ENCODE measurements at places on chromosomes 13 and 19.

DNA sequence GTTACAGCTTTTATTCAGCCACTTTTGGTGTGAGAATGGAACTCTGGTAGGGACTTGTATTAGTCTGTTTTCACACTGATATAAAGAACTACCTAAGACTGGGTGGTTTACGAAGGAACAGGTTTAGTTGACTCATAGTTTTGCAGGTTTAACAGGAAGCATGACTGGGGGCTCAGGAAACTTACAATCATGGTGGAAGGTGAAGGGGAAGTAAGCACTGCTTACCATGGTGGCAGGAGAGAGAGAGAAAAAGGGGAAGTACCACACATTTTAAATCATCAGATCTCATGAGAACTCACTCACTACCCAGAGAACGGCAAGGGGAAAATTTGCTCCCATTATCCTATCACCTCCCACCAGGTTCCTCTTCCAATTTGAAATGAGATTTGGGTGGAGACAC is 942.2 kb downstream of the PCDH17 start:
- no peak for DNase-seq

GRCh38 chr13:25319771-25320170 is 18.3 kb downstream of the NUP58 start:
- no peak for DNase-seq

- DNase-seq: no peak
Observed at GRCh38 chr13:51823359-51823758, 19.4 kb upstream of the DHRS12 start.

- DNase-seq: no peak
Observed at GRCh38 chr19:32819419-32820400, 49.9 kb downstream of the SLC7A9 start.

DNA sequence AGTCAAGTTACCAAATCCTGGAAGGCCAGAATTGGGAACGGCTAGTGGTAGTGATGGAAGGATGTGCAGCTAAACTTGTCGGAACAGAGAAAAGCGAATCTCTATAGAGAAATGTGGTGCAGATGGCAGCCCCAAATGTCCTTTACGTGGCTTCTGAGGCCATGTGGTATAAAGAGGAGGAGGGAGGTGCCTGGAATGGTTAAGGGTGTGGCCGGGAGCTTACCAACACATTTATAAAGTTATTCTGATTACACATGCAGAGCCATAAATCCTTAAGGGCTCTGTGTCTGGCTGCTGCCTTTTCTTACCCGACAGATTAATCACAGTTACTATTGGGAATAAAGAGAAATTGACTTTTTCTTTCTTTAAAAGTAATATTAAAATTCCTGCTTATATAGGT is 190.1 kb downstream of the OXGR1 start:
- DNase-seq: no peak

GRCh38 chr19:41223431-41224234 is 4.6 kb downstream of the AXL start:
- peak; percentile 85 for DNase-seq

DNA sequence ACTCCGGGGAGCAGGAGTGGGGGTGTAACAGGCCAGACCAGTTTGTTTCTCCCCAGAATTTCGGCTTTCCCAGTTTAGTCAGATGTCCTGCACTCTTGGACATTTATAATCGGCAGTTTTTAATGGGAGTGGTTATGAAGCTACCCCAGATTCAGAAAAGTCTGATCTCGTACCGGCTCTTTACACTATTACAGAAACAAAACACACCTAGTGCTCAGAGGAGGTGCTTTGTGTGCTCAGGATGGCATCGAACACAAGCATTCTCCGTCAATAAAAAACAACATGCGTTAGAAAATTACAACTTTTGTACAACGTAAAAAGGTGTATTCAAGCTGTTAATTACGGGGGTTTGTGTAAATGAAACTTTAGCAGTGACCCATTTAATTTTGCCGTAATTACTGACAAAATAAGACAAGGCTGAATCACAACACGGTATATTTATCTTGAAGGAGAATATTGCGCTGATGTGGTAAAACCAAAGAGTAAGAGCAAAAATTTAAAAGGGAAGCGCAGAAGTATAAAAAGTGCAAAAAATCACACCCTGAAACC is 6.6 kb upstream of the SOX1 start:
- no peak for DNase-seq

DNA sequence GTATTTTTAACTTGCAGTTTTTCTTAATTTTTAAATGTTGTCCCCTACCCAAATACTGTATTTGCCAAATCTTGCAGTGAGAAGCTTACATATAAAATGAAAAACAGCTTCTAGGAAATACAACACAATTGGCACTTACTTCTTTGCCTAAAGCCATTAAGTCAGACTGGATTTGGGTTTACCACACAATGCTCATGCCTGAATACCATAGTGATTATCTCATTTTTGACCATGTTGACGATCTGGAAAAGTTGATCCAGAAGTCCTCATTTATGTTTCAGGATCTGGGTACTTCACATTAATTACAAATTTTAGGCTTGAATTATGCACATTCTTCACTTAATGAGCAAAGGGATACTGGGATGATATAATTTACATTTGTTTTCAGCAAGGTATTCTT is 2.4 kb downstream of the RNF6 start:
- no peak for DNase-seq

- DNase-seq: peak; percentile 58
Observed at GRCh38 chr19:40663695-40664692, 26.5 kb downstream of the NUMBL start.

- no peak for DNase-seq
Observed at GRCh38 chr19:40465025-40465556, 454 bp downstream of the BLVRB start.

- DNase-seq: no peak
Observed at GRCh38 chr13:97986835-97987234, 33.4 kb downstream of the IPO5 start.

DNA sequence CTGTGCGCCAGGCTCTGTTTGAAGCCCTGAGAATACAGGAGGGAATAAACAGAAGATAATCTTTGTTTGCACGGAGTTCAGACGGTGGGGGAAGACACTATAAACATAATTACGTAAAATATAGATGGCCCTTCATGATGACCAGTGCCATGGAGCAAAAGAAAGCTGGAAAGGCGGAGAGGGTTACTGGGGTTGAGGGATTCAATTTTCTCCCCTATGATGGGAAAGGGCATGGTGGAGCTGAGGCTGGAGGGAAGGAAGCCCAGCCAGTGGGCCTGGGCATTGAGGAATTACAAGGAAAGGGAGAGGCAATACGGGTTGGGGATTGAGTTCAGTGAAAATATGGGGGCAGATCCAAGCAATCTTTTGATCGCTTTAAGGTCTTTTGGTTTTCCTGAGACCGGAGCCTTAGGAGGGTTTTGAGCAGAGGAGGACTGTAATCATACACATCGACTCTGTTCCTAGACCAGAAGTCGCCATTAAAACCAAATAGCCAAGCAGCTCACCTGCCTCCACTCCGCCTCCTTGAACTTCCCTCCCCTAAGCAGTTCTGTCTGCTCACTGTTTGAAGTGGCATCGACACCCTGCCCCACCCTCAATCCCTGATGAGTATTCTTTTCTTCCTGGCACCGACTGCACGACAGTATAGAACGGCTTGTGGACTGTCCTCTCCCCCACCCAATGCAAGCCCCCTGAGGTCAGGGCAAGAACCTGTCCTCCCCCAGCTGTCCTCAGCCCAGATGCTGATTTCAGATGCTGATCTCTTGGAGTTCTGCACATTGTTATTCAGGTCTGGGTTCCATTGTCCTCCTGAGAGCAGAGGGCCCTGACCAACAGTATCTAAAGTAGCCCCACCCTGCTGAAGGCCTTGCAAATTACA is 813 bp upstream of the ZNF296 start:
- DNase-seq: no peak

GRCh38 chr19:408902-409515 is at the start of gene C2CD4C:
Gene C2CD4C (minus strand): TSS chr19:409147. CDS start chr19:408361, 786 bp downstream.
- peak; percentile 54 for DNase-seq

- DNase-seq: no peak
Observed at GRCh38 chr19:52533901-52534300, 6.4 kb downstream of the ZNF808 start.

- no peak for DNase-seq
Observed at GRCh38 chr13:33256148-33256840, 29.3 kb downstream of the STARD13 start.

GRCh38 chr19:35775046-35775297 is 392 bp upstream of the ARHGAP33 start:
- DNase-seq: no peak

GRCh38 chr13:104106705-104107393 is 1040.6 kb upstream of the SLC10A2 start:
- DNase-seq: peak; percentile 2

GRCh38 chr13:98525456-98526181 is 51.3 kb downstream of the STK24 start:
- no peak for DNase-seq

DNA sequence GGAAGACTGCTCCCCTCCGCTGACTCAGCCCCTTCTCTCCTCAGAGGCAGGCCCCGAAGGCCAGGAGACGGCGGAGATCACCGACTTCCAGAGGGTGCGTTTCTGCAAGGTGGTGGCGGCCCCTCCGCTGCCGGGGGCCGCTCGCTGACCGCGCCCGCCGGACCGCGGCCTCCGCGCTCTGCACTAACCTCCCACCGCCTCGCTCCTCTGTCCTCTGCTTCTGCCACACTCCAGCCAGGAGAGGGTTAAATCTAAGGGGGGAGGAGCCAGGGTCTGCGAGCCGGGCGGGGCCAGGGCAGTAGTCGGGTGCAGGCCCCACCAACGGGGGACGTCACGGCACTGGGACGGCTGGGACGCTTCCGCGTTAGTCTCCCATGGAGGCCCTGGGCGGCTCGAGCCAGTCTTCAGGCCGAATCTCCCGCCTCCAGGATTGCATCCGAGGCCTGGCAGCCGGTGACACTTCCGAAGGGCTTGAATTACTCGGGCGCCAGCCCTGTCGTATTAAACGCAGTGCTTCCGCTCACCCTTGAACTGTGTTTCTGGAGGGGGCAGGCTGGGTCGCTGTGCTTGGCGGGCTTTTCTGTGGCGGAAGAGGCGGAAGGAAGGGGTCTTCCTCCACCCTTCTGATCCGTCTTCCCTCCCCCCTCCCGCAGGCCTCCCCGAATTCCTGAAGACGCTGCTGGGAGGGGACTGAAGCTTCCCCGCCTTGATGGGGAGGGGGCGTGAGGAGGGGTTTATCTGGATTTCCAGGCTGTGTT is 1.2 kb upstream of the INAFM1 start:
- peak; percentile 74 for DNase-seq

DNA sequence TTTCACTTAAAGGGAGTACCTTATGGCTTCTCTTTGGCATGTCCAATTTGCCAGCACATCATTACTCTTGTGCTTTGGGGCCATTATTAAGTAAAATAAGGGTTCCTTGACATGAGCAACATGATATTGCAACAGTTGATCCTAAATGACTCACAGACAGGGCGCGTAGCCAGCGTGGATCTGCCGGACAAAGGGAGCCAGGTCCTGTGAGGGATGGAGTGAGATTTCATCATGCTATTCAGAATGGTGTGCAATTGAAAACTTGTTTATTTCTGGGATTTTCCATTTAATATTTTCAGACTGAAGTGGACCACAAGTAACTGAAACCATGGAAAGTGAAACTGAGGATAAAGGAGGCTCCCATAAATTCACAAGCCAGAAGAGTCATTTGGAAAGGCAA is 48.6 kb upstream of the WASF3 start:
- peak; percentile 27 for DNase-seq

- DNase-seq: no peak
Observed at GRCh38 chr19:3135961-3136683, at the start of gene GNA15. Gene GNA15 (plus strand): TSS chr19:3136033. CDS start chr19:3136451, 418 bp downstream.

DNA sequence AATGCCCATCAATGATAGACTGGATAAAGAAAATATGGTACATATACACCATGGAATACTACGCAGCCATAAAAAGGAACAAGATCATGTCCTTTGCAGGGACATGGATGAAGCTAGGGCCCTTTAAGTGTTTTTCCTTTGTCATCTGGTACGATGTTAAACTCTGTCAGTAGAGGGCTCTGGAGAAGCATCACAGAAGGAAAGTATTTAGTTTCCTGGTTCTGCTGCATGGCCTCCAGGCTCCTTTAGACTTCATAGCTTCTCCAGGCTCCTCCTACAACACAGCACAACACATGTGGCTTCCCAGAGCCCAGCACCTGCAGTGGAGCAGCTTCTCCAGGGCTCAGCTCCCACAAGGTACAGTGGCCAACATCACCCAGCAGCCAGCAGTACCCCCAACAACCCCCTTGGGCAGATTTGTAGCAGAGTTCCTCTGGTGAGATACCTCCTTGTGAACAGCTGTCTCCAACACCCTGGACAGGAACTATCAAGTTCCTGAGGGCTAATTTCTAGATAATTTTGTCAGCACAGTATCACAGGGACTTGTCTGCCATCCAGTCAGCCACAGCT is 63.4 kb downstream of the KCTD12 start:
- no peak for DNase-seq

DNA sequence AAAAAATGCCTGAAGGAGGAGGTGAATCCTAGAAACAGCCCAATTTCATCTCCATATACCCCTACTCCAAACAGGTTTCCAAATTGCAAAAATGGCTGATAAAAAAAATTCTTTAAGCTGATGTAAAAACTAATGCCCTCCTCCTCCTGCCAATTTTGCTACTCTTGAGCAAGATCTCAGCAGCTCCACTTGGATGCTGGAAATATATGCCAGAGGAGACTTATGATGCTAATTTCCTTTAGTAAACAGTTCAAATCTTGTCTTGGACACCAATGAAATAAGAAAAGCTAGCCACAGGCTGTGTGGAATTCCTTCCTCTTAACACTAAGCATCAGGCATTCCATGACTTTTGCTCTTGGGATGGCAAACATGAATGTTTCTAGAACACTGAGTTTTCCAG is 67.5 kb downstream of the INSR start:
- no peak for DNase-seq

DNA sequence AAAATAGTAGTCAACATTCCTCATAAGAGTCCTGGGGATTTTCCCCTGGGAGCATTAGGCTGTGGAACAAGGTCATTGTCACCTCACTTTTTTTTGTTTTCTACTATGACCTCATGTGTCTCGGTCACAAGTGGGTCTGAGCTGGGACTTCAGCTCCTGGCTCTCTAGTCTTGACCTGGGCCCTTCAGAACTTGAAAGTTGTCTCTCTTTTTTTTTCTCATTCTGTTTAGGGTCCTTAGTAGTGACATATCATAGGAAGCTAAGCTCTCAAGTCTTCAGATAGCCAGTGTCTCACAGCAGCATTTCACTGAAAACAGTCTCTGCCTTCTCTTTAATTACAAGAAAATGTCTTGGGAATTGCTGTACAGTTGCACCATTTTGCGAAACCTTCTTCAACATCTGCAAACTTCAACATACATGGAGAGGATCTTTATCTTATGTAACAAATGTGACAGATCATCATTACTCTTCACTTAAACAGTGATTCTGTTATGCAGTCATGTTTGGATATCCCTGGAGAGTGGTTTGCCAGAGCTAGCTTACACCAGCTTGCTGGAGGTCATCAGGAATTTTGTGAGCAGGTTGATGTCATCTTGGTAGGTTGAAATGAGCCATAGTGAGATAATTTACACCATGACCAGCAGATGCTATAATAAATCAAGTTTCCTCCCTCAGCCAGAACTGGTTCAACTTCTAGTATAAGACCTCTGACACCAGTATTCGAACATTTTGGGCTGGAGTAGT is 131.5 kb downstream of the GPC5 start:
- no peak for DNase-seq

All from urothelium cell line (cell line).